Umbilical cord (tissue), 2 donors: ENCODE measurements at places on chromosomes 2 and 18.

- no peak for DNase-seq
Observed at GRCh38 chr2:31397094-31397493, 17.4 kb downstream of the XDH start.

GRCh38 chr2:113230531-113230930 is 48.2 kb downstream of the PAX8 start:
- peak; percentile 45 for DNase-seq

DNA sequence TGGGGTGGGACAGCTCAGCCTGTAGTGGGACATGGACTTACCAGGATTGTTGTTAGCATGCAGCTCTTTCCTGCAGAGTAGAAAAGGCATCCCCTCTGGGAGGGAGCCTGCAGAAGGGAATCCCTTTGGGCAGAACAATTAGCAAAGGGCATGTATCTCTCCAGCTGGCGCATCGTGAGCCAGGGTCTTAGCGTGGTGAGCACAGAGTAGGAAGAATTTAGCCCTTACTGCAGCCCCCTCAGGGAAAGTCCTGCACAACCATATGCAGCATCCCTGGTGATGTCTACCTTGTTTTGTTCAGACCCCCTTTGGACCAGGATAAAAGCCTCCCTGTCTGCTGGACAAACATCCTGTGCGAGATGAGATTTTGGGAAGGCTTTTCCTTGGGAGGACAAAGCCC is 292.1 kb downstream of the SLC4A3 start:
- no peak for DNase-seq

- DNase-seq, result no peak
Observed at GRCh38 chr2:239105234-239105633, 257.3 kb downstream of the TWIST2 start.

DNA sequence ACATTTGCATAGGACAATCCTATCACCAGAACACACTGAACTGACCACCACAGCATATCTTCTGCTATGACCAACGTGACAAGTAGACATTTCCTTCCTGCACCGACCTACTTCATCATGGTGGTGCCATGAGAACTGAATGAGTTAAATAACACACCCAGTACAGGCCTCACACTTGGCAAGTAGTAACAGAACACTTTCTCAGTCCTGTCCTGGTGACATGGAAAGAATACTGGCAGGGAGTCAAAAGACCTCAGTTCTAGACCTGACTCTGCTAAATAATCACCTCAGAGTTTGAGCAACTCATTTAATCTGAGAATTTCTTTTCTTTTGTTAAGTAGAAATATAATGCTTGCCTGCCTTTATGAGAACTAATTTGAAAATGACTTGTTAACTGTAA is 186.3 kb upstream of the SMAD7 start:
- DNase-seq, result no peak

DNA sequence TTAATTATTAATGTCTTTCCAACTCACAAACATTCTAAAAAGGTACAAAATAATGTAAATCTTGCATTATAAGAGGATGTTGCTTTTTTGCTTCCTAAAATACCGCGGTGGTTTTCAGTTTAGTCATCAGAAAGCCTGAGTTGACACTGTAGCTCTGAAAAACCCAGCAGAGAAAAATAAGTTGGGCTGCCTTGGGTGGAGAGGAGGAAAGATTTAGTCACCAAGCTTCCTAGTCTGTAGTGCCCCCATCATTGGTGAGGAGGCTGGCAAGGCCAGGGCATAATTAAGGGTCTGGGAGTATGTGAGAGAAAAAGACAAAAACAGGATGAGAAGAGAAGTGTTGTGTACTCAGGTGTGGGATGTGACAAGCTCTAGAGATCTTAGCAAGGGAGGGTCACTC is 5.7 kb downstream of the PTPRM start:
- no peak for DNase-seq

DNA sequence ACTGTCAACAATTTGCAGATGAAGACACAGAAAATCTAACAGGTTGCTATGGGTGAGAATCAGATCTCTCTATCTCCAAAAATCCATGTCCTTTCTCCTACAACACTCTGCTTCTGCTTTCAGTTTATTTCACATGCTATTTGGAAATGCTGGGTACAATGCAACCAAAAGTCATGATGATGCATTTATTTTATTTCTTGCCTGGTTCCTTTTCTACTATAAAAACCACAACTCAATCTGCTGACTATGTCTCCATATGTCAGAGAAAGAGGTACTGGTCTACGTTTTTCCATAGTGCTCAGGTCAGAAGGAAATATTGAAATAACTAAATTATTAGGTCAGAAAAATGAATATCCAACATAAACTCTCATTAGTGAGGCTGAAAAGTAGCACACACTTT is 20.5 kb downstream of the RAD51AP2 start:
- DNase-seq, result no peak
